ENCODE measurements at places on chromosomes 6 and 20.

- DNase-seq: no peak
These were observed 195.0 kb downstream of the THBS2 start for GRCh38 chr6:169058634-169059033.

GRCh38 chr6:105282631-105283585, 103.1 kb upstream of the POPDC3 start:
- DNase-seq: no peak

- DNase-seq: no peak
These were observed 228.8 kb downstream of the TBC1D32 start for GRCh38 chr6:121105461-121105860.

GRCh38 chr6:32888576-32888975, 34.6 kb downstream of the PSMB9 start:
- no peak for DNase-seq

DNA sequence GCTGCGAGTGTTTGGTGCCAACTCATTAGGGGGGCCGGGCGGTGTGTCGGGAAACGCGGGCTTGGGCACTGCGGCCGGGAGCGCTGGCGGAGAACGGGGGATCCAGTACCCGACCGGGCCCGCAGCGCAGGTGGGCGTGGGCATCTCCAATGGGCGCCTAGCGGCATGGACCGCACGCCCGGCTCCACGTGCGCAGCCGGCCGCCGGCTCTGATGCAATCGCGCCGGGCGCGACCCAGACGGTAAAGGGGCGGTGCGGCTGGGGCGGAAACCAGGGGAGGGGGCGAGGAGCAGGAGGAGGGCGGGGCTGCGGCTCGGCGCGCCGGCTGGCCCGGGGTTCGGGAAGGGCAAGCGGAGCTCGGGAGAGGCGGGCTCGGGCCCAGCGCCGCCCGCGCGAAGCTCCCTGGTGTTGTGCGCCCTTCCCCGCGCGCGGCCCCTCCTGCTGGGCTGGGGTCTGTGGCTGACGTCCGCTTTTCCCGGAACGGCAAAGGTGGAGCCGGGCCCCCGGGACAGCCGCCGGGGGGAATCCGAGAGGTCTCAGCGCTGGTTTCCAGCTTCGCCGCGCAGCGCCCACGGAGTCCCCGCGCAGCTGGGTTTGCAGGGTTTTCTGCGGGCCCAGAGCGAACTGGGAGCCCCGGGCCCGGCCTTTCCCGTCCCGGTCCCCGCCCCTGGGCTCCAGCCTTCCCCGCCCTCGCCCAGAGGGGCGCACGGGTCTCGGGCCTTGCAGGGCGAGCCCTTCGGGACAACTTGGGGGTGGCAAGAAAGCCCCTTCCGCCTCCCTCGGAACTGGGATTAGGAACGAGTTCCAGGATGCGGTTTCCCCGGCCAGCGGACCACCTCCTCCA, 867 bp downstream of the MTHFD1L start:
- DNase-seq: peak; percentile 93

DNA sequence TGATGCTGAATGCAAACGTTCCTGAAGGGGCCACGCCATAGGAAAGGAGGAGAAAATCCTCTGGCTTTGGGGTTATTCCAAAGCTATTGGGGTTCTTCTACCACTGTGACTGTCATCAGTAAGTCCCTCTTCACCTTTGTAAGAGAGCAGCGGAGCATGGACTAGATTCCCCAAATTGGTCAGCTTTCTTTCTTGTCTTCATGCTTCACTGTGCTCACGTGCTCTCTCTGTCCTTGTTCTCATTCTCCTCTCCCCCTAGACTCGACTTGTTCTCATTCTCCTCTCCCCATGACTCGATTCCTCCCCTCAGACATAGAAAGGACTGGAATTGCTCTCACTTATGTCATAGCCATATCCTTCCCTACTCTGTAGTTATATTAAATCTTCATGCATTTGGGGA, 54.8 kb upstream of the ADGRG6 start:
- DNase-seq: no peak

- DNase-seq: no peak
These were observed 394.5 kb upstream of the SLC35B3 start for GRCh38 chr6:8829796-8830195.
